ENCODE measurements at places on chromosomes 3 and 15.

- DNase-seq, result no peak
Observed at GRCh38 chr3:37129871-37130270, 44.5 kb downstream of the LRRFIP2 start.

DNA sequence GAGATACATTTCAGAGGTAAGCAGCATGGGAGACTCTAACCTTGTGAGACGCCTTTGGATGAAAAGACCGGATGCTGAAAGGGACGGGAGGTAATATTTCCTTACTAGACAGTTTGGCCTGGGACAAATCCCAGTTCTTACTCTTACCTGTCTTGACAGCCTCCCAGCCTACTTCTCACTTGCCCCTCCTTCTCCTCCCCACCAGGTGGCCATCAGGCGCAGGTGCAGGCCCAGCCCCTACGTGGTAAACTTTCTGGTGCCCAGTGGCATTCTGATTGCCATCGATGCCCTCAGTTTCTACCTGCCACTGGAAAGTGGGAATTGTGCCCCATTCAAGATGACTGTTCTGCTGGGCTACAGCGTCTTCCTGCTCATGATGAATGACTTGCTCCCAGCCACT is 6.3 kb downstream of the HTR3D start:
- no peak for DNase-seq

DNA sequence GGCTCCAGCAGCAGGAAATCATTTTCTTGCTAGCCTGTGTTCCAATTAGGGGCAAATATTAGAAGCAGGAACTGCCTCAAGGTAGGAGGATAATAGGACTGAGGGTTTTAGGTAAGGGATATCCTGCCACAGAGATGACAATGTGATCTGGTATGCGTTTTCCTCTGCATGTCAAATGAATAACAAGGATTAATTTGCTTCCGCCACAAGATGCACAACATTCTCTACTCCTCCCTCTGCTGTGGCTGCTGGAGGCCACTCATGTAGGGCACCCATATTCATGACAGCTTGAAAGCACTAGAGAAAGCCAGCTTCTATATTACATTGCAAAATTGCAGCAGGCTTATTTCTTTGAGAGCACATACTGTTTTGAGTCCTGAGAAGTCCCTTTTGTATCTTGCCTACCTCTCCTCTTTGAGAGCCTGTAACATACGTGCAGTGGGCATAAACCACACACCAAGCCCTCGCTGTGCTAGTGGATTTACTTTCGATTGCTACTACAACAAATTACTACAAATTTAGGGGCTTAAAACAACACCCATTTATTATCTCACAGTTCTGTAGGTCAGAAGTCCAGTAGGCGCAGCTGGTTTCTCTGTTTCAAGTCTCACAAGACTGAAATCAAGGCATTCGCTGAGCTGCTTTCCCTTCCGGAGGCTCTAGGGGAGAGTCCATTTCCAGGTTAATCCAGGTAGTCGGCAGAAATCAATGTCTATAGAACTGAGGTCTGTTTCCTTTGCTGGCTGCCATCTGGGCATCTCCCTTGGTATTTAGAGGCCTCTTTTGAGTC is 5.9 kb upstream of the CD47 start:
- DNase-seq, result no peak

DNA sequence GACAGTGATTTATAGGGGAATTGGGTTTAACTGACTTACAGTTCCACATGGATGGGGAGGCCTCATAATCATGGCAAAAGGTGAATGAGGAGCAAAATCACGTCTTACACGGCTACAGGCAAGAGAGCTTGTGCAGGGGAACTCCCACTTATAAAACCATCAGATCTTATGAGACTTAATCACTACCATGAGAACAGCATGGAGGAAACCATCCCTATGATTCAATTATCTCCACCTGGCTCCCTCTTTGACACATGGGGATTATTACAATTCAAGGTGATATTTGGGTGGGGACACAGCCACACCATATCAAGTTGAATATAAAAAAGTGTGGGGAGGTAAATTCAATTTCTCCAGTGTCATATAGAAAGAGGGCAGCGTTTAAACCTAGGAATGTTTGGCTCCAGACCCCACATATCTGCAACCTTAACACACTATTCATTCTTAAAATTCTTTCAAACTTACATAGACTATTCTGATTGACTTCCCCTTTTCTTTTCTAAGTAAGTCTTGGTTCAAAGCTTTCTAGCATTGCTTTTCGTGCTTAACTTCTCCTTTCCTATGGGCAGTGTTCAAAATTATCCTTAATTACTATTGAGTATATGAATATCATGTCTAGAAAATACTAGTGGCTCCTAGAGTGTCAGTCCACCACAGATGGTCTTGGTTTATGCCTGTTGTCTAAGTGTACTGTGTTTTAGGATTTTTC is 446.7 kb upstream of the GBE1 start:
- DNase-seq, result no peak

Measured in CD8-positive, alpha-beta T cell (primary cell).